Activated CD4-positive, alpha-beta T cell treated with anti-CD3 and anti-CD28 coated beads, Interleukin-2, amount 50 U/mL, for 1 hour (primary cell): ENCODE measurements at places on chromosomes 3 and 15.

DNA sequence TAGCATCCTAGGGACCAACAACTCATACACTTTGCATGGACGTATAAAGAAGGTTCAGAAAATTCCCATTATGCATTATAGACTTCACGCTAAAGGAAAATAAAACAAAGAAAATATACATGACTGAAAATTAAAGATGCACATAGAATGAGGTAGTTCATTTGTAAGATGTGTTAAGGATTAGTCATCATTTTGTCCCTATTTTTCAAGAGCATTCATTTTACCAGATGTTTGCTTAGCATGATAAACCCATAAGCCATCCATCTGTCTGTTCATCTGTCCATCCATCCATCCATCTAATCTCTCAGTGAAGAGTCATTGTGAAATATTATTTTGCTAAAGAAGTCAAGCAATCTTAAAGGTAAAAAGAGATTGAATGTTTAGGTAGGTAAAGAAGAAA lies 80.3 kb downstream of the TFG start:
- DNase-seq, result no peak

- no peak for DNase-seq
Measured at GRCh38 chr15:85402195-85402881, 21.9 kb downstream of the AKAP13 start.

DNA sequence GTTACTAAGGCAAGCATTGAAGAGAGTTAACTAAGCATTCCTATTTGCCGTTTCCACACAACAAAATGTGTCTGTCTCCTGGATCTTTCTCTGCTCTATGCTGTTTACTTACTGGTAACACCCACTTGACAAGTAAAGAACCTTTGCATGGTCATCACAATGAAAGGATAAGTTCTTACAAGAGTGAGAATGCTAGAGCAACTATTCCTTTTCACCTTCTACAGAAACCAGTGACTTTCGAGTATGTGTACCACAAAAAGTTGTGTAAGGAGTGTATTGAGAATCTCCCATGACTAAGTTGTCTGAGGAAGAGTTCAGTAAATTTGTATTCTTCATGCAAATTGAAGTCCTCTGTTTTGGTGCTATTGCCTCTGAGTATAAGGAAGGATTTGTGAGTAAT lies 10.8 kb downstream of the TIPARP start:
- no peak for DNase-seq

DNA sequence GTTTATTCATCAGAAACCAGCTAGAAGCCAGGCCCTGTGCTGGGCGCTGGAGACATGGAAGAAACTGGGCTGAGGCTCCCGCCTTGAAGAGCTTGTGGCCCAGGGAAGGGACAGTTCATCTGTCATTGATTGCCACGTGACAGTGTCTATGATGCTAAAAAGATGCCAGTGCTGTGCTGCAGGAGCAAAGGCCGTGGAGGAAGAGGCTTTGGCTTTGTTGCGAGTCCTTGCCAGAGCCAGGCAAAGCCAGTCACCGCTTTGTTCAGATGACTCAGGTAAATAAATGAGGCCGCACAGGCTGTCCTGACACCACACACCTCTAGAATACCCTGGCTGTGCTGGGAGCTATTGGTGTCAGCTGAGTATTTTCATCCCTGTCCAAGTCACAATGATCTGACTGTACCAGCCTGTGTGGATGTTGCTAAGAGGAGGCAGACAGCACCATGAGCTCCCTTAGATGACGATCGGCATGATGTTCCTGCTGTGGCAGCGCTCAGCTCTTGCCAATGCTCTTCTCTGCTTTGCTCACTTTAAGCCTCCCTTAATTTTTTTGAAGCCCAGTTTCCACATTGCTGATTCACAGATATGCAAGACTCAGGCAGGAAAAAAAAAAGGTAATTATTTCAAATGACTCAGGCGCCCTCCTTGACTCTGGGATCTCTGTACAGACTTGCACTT lies 77.5 kb downstream of the CCNL1 start:
- no peak for DNase-seq

GRCh38 chr3:124621498-124621897 lies 108.8 kb upstream of the UMPS start:
- no peak for DNase-seq

- no peak for DNase-seq
Measured at GRCh38 chr3:173078525-173078924, 62.5 kb downstream of the SPATA16 start.

GRCh38 chr3:193187070-193187722 lies 53.8 kb upstream of the PLAAT1 start:
- no peak for DNase-seq

- no peak for DNase-seq
Measured at GRCh38 chr3:32147933-32148332, 41.5 kb downstream of the GPD1L start.

DNA sequence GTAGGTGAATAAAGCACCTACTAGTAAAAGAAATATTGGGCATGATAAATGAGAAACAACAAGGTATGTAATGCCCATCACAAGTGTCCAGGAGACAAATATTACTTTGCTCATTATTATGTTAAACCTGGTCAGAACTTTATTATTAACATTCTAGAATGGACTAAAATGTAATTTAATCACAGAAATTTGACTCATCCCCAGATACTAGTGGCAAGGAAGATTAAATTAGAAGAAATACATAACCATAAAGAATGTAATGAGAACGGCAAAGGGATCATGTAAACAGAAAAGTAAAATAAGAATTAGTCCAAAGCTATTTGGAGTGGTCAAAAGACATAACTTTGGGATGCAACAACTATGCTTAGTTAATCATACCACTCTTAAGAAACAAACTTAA lies 71.2 kb upstream of the STAC start:
- DNase-seq, result no peak

DNA sequence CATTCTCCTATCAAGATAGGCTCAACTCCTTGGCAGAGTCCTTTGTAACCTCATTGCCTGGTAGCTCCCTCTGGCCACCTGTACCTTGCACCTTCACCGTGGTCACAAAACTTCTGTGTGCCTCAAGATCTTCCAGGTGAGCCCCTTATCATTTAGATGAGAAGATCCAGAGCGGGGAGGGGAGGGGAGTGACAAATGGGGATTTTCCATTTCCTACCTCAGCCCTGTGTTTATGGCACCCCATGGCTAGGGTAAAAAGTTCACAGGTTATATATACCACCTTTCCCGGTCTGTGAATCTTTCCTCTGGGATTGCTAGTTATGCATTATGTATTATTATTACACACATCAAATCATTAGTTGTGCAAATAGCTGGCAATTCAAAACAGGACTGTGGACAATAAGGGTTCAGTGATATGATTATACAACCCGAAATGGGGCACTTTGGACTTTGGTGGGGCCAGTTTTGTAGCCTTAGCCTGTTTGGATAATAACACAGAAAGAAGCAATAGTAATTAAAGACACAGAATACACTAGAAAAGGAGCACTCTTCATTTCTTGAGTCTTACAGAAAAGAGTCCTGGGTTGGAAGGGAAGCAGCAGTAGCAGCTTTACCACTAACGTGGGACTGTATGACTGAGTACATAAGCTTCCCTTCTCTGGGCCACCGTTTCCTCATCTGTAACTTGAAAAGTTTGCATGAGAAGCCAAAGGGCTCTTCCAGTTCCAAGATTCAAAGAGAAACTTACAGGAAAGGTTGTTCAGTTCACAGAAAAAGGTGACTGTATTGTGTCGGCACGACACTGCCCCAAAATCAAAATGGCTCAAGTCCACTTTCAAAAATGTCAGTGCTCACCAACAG lies 7.1 kb downstream of the TLE3 start:
- no peak for DNase-seq

DNA sequence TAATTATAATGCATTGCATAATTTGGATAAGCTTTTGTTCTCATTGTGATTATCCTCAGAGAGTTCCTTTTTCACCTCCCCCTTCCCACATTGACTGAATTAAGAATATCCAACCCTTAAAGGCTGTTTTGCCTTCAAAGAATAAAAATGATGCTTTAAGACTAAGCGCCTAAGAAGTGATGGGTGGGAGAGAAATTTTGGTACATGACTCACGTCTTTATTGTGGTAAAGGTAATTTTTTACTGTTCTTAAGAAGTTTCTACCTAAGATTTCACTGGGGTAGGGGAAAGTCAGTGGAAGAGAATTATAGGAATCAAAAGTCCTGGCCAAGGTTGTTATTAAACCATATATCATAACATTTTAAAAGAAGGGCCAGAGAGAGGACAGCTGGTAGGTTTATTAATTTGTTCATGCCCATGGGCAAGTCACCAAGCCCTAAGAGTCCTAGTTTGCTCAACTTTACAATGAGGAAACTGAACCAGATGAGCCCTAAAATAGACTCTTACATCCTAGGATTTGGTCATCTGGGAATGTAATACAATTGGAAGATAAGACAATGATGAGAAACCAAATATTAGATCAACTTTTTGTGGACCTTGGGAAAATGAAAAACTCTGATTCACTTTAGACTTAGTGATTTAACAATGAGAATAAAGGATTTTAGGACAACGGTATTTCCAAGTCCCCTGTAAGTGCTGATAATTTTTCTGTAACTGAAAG lies 101.1 kb upstream of the RASGRP1 start:
- no peak for DNase-seq

DNA sequence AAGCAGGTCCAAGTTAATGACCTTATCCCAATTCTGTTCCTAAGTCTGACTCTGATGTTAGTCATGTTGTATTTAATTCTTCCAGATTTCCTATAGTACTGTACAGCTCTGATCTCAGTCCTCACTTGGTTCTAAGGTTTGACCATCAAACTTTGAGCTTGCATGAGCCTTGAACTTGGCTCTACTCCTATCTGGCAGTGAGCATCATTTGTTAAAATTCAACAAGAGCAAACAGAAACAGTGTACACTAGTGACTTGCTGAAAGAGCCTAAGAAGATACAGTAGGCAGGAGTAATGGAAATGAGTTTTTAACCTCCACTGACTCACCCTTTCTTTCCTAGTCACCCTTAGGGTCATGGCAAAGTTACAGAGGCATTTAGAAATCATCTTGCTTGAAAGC lies 451.1 kb upstream of the TPRG1 start:
- DNase-seq, result no peak

DNA sequence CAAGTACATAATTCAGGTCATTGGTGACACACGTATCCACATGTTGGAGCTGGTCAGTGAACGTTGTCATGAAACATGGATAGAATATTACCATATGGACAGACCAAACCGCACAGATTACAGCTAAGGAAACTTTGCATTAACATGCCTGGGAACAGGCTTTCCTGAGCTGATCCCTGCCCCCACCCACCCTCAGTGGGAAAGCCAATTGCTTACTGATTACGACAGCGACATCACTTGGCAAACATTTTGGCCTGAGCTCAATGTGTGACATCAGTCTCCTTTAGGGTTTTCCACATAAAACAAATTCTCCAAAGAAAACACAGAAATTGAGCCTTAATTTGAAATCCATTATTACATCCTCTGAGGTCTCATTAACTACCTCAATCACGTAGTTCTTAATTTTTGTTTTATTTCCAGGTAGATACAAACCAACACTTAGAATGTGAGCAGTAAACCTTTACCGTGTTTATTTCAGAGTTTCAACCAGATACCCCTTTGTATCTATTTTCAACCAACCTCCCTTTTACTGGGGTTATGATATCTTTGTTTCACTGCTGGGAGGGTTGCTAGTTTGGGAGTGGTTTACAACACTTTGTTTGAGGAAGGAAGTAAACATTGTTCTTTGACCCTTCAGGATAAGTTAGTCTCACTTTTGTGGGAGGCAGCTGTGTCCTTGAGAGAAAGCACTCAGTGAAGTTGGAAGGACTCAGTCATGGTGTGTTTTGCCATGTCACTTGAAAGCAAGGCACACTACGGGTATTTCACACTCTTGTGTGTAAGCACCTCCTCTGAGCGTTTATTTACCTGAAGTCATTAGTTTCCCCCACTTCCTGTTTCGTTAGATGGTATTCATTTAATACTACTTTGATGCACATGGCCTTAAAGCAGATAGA lies 103.1 kb downstream of the CMSS1 start:
- no peak for DNase-seq

- DNase-seq, result no peak
Measured at GRCh38 chr3:54994111-54994513, 66.3 kb upstream of the LRTM1 start.

DNA sequence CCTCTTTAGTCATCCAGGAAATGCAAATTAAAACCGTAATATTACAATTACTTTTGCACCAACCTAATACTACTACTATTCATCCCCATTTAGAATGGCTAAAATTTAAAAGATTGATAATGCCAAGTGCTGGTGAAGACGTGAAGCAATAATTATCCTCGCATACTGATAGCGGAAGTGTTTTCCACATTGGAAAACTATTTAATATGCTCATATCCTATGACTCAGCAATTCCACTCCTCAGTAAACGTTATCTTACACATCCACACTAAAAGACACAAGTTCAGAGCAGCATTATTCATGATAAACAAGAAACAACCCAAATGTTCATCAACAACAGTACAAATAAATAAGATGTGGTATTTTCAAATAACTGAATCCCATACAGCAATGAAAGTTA lies 70.6 kb downstream of the VPS13C start:
- no peak for DNase-seq

- peak; percentile 1 for DNase-seq
Measured at GRCh38 chr3:9600597-9600996, 47.0 kb upstream of the LHFPL4 start.

DNA sequence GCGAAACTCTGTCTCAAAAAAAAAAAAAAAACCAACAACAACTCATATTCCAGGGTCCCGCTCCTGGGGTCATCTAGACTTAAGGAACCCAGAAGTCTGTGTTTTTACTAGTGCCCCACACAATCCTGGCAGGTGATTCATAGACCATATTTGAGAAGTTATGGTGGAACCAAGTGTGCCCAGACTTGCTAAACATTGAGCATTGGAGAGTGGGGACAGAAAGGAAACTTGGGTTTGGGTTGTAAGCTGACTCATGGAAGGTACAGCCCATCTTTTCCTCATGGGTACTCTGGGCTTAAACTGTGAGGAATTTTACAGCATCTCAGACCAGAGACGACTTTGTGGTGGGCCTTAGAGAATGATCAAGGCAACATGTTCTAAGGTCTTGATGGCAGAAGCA lies 18.3 kb upstream of the IGF2BP2 start:
- no peak for DNase-seq

DNA sequence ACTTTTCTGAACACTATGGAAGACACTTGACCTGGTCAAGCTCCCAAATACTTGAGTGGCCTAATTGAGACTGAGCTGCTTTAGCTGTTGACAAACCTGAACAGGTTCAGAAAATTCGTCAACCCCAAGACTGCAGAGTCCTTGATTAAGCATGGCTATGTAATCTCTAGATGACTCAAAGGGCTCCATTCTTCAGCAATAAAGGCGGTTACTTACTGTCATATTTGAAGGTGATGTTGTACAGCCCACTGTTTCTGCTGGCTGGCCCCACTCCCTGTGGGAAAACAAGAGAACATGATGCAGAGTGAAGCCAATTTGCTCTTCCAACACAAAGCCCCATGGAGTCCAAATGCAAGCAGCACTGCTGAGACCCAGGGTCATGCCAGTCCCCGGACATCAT lies 45.1 kb downstream of the IL17RD start:
- no peak for DNase-seq

DNA sequence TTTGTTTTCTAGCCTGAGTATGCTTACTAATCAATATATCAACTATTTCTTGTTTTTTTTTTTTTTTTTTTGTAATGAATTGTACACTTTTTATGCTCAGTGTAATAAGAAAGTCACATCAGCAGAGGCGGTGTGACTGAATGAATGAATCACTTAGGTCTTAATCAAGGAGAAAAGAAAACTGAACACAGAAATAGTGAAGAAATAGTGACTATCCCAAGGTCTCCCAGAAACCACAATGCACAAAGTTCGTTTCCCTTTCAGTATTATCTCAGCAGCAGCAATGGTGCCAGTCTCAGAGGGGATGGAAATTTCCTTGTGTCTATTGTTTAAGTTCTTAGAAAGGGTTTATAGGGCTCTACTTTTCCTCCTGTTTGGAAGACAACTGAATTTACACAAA lies 80.7 kb downstream of the NR1I2 start:
- DNase-seq, result no peak

- DNase-seq, result peak; percentile 12
Measured at GRCh38 chr3:174440741-174441587, 418.2 kb upstream of the NAALADL2 start.
